ENCODE measurements at places on chromosomes 4 and X.

DNA sequence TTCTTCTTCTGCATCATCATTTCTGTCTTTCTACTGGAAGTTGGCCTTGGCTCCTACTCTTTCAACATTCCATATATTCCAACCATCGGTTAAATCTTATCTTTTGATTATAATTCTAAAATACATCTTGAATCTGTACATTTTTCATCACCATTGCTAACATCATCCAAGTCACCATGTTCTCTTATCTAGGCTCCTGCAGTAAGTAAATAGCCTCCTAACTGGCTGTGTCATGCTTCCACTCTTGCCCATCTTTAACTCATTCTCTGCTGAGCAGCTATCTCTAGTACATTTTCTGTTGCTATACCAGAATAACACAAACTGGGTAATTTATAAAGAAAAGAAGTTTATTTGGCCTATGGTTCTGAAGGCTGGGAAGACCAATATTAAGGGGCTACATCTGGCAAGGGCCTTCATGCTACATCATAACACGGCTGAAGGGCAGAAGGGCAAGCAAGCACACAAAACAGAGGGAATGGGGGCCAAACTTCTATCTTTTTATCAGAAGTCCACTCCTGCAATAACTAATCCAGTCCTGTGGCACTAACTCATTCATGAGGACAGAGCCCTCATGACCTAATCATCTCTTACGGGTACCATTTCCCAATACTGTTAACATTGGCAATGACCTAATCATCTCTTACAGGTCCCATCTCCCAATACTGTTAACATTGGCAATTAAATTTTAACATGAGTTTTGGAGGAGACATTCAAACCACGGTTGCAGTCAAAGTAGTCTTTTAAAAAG, 72.2 kb downstream of the ENOX2 start:
- DNase-seq = no peak

GRCh38 chrX:96453139-96453538, 231.5 kb upstream of the DIAPH2 start:
- DNase-seq = no peak

GRCh38 chr4:75845992-75846391, 56.3 kb downstream of the PPEF2 start:
- DNase-seq = no peak

GRCh38 chrX:2589186-2590020, 88.6 kb upstream of the DHRSX start:
- DNase-seq = no peak

DNA sequence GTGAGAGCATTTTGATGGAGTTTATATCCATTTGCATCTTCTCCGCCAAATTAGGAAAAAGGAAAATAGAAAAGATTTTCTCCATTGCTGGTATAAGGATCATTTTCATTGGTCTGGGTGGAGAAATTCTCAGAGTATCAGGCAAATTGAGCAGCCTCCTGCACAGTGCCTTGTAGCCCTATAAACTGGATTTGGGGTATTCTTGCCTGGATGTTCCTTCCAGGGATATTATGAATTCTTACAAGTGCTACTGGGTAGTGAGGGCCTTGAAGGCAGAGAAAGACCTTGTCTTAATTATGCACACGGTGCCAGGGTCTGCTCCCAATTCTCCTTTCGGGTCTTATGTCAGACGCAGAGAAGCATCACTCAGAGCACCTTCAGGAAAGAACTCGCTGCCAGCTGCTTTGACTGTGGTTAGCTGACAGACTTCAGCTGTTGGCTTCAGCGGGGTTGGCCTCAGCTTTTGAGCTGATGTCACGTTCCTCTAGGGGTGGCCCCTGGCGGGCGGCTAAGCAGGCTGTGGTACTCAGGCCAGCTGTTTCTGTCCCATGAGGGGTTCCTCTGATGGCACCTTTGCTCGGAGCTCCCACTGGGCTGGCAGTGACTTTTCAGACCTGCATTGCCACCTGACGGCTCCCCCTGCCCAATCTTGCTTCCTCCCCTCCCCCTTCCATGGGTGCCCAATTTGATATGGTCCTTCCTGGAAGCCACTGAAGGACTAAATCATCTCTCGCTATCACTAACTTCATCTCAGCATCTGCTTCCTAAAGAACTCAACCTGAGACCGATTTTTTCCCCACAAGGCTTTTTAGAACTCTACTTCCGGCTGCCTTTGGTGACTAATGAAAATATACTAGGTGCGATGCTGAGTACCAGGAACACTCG, 519.5 kb downstream of the BCOR start:
- DNase-seq = no peak

DNA sequence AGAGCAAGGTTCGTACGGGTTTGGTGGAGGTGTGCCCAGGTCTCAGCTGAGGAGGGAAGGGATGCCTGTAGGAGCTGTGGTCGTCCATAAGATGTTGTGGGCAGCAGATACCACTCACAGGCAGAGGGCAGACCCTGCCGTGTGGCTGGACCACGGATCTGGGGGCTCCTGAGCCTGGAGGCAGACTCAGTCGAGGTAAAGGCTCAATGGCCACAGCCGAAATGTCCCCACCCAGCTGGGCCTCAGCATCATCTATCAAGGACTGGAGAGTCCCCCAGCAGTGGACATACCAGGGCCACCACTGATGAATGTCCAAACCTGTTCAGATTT, 98.5 kb downstream of the DHRSX start:
- DNase-seq = no peak

DNA sequence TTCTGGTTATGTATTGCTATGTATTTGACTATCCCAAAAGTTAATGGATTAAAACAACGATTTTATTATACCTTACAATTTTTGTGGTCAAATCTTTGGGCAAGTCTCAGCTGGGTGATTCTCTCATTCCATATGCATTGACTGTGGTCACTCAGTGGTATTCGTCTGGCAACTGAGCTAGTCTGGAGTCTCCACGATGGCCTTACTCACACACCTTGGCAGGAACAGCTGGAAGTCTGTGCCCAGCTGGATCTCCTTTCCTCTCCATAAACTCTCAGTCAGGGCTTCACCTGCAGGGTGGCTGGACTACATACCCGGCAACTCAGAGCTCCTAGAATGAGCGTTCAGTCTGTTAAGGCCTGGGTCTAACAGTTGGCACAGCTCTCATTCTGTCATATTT, 141.1 kb upstream of the WDFY3 start:
- no peak for DNase-seq

DNA sequence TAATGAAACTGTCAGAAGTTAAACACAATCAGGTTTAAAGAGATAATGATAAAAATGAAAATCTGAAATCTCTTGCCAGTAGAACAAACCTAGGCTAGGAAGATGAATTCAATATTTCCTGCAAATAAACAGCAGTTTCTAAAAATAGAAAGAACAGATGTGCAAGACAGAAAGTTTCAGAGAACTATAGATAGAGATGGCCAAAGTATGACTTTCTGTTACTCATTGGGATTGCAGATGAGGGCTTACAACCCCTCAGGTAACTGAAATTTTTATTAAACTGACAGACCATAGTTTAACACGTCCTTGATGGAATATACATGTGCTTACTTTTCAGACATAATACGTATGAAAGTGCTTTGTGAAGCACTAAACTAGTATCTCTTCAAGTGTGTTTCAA, 82.3 kb upstream of the PPARGC1A start:
- DNase-seq = no peak

- no peak for DNase-seq
Measured at GRCh38 chr4:158929939-158930638, 161.3 kb downstream of the FNIP2 start.

GRCh38 chr4:37469286-37469685, 216.9 kb downstream of the RELL1 start:
- DNase-seq = no peak

- DNase-seq = no peak
Measured at GRCh38 chr4:11106190-11106589, 322.5 kb downstream of the HS3ST1 start.

- DNase-seq = no peak
Measured at GRCh38 chrX:427812-428725, 41.4 kb upstream of the PPP2R3B start.

DNA sequence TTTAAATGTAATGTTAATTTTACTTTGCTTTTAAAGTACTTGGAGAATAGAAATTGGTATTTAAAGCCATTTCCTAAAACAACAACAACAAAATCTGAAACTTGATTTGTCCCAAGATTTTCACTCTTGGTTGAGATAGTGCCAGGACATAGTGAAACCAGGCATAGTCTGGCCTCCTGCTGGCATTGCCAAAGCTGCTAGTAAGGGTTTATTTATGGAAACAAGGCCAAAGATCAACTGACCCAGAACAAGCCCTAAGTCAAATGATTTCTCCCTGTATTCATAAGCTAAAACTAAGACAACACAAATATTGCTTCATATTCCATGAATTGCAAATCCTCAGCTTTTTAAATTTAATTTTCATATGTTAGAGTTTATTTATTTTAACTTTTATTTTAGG, 227.5 kb upstream of the FGF13 start:
- no peak for DNase-seq

DNA sequence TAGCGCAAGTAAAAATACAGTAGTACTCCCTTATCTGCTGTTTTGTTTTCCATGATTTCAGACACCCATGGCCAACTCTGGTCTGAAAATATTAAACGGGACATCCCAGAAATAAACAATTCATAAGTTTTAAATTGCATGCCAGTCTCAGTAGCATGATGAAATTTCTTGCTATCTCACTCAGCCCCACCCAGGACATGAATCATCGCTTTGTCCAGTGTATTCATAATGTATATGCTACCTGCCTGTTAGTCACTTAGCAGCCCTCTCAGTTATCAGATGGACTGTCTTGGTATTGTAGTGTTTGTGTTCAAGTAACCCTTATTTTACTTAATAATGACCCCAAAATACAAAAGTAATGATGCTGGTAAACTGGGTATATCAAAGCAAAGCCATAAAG, 158.2 kb upstream of the DDIT4L start:
- DNase-seq = no peak

DNA sequence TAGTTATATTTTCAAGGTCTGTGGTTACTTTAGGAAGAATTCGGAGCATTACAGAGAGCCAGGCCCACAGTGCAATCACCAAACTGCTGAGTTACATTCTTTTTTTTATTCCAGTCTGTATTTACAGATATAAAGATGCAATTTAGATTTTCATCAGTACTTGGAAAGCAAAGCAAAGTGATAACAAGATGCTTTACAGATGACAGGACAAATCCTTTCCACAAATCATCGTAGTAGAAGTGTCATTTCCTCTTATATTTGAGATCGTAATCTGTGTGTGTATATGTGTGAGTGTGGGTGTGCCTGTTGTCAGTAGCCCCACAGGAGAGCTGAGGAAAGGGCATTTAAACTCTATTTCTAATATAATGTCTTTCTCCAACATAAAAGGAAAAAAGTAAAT, 1893.7 kb downstream of the STIM2 start:
- DNase-seq = no peak

- DNase-seq = no peak
Measured at GRCh38 chr4:156931267-156931666, 40.3 kb downstream of the PDGFC start.

DNA sequence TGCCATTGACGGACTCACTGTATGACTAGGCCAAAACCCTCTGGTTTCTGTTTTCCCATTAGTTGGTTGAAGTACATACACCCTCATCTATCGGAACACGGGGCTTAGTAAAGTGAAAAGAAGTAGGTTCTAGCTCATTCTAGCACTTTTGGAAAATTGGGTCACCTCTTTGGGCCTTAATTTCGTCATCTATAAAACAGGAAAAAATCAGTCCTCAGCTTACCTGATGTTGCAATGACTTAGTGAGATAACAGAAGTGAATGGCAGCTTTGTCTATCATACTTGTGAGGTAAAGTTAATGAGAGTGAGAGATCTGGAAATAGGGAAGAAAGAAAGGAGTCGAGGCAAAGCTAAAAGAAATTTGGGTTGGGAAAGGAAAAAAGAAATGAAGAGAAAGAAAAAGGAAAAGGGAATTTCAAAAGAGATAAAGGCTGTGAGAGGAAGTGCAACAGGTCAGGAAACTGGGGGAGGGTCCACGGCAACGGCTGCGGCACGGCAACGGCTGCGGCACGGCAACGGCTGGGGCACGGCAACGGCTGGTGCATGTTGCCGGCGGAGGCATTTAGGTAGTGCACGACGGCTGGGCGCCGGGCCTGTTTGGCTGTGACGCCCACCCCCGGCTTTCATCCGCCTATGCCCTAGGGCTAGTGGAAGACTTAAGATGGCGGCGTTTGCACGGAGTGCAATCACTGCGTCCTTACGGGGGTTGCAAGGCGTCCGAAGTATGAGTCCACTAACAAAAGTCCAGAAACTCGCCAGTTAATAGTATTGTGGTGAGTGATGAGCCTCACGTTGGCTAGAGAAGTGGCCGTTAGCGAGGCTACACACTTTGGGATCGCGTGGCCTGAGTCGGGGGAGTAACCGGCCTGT, 360.1 kb upstream of the ZCCHC13 start:
- peak; percentile 82 for DNase-seq

GRCh38 chr4:1459081-1459721, 53.0 kb upstream of the NKX1-1 start:
- no peak for DNase-seq

- no peak for DNase-seq
Measured at GRCh38 chr4:57074744-57075143, 35.4 kb downstream of the IGFBP7 start.

DNA sequence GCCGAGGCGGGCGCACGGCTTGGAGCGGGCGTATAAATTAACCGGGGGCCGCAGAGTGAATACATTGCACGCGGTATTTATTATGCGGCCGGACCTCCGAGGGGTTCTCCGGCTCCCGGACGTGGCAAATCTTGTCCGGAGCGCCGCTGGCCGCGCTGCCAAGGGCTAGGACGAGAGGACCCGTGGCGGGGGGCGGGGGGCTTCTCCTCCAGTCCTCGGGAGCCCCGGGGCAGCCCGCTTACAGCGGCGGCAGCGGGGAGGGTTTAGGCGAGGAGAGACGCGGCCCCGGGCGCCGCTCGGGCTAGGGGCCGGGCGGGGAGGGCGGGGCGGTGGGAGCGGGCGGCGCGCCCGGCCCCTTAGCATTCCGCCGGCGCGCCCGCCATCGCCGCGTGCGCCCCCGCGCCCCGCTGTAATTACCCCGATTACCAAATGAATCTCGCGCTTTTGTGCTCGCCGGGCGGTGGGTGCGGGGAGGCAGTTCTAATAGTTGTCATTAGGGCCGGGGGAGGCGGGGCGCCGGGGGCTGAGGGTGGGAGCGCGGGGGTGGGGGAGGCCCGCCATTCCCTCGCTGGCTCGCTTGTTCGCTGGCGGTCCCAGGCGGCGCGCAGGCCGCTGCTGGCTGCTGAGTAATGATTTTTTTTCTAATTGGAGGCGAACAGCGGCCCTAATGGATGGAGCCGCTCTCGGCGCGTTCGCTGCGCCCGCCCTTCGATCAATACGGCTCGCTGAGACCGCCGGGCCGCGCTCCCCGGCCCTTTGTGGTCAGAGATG, 276.6 kb downstream of the BCOR start:
- peak; percentile 34 for DNase-seq

DNA sequence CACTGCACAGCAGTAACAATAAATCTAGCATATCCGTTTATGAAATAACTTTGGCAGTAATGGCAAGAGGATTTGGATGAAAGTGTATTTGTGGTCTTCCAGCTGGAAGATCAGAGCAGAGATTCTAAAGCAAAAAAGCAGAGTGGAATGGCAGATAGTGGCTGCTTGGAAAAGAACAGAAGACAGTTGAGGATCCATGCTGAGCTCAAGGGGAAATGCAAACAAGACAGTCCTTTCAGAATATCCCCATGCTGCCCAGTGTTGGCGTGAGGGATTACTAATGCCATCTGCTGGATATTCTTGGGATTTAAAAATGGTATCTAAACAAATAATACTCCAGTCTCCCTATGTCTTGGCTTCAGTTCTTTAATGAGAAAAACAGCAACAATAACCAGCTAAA, 629.1 kb upstream of the ATOH1 start:
- DNase-seq = no peak

- DNase-seq = no peak
Measured at GRCh38 chr4:172726001-172726423, 442.6 kb upstream of the GALNT7 start.

- DNase-seq = no peak
Measured at GRCh38 chr4:183249854-183250253, 70.2 kb downstream of the CLDN22 start.

Data from stimulated activated CD4-positive, alpha-beta T cell treated with anti-CD3 and anti-CD28 coated beads, TNF-alpha, amount 100 ng/mL, for 1 hour (primary cell).